Iris pigment epithelial cell (primary cell): ENCODE measurements at places on chromosomes 5 and 9.

DNA sequence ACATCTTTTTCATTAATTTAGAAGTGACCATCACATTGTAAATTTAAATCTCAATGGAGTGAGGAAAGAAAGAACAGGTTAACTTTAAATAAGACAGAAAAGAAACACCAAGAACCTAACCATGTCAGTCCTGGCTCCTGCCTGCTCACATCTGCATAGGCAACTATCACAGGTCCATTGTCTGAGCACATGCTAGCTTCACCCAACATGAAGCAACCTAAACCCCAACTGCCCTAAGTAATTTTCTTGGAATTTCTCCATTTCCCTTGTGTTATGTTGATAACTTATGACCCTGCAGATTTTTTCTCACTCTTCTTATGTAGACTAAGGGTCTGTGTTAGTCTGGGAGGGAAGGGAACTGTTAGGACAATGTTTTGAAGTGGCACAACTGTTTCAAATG, 2205.8 kb upstream of the ACO1 start:
- no peak for DNase-seq

- DNase-seq: peak; percentile 61
Observed at GRCh38 chr5:127564002-127564769, 46.7 kb downstream of the PRRC1 start.

GRCh38 chr5:6730807-6731206, 17.6 kb downstream of the TENT4A start:
- no peak for DNase-seq

- DNase-seq: no peak
Observed at GRCh38 chr5:83848941-83849340, 128.3 kb upstream of the HAPLN1 start.

DNA sequence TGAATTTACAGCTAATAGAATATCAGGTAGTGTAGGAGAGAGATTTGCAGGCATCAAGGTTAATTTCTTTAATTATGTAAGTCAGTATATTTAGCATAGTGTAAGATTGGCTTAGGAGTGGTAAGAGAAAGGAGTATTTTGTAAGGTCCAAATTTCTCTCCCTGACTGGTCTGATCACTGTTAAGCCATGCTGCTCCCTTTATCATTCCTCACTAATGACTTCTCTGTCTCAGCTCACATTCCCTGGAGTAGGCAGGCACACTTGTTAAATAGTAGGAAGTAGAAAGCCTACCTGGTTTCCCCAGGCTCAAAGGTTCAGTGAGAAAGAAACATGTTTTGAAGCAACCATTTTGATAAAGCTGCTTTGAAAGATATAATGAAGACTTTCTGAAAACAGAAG, 90.7 kb downstream of the SMIM15 start:
- DNase-seq: no peak
